ENCODE measurements at places on chromosomes 4 and X.

GRCh38 chrX:47540754-47541538, 20.1 kb upstream of the ARAF start:
- peak; percentile 67 for DNase-seq

- DNase-seq: no peak
These were observed 10.6 kb downstream of the ING2 start for GRCh38 chr4:183515411-183515810.

GRCh38 chr4:12126474-12126873, 697.8 kb upstream of the HS3ST1 start:
- DNase-seq: no peak

GRCh38 chrX:46308110-46308509, 237.1 kb downstream of the ZNF674 start:
- DNase-seq: no peak

DNA sequence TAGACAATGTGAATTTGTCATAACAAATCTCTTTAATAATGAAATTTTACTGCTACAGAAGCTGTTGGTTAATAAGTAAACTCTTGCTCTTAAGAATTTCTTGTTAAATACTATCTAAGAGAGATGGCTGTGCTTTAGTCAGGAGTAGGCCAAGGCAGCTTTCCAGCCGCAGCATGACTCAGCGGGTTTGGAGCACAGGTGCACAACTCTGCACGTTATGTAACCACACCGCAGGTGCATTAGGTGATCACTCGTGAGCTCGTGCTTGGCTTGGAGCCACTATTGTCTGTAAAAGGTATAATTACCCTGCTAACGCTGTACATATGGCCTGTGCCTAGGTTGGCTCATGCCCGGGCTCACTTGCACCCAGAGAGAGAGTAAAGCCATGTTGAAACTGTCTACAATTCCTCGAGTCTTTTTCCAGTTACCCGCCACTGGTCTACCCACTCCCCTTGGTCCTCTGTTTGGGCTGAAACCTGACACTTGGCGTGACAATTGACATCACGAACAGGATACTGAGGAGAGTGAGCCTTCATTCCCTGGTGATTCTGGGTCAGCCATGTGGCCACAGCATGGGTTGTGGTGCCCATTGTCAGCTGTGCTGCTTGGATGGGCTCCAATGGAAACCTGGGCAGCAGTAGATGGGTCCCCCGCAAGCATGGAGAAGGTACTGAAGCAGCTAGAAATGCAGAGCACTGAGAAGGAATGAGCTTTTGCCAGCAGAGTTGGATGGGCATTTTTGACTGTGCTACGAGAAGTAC, 18.4 kb upstream of the ANAPC4 start:
- DNase-seq: no peak

- DNase-seq: no peak
These were observed 85.3 kb downstream of the HCCS start for GRCh38 chrX:11196476-11196875.

GRCh38 chrX:17828171-17828570, 32.9 kb downstream of the RAI2 start:
- DNase-seq: no peak

DNA sequence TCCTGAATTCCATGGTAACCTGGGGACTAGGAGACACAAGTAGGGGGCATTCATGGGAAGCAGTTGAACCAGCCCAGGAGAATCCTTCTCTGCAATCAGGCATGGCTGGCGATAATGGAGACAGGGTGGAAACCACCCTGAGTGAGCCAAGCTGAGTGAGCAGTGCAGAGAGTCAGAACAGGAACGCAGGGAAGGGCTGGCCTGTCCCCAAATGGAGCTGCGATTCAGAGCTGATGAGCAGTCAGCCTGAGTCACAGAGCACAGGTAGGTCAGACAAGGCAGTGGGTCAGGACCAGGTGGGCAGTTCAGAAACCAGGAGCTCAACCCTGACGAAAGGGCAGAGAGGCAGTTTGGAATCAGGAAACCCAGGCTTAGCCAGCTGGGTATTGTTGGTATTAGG, 129.0 kb downstream of the BTC start:
- DNase-seq: no peak

- no peak for DNase-seq
These were observed 5.5 kb downstream of the GSTCD start for GRCh38 chr4:105714071-105714521.

- DNase-seq: no peak
These were observed 38.8 kb downstream of the REELD1 start for GRCh38 chr4:146252969-146253611.

GRCh38 chr4:187606581-187606980, 389.0 kb upstream of the ZFP42 start:
- DNase-seq: peak; percentile 35

DNA sequence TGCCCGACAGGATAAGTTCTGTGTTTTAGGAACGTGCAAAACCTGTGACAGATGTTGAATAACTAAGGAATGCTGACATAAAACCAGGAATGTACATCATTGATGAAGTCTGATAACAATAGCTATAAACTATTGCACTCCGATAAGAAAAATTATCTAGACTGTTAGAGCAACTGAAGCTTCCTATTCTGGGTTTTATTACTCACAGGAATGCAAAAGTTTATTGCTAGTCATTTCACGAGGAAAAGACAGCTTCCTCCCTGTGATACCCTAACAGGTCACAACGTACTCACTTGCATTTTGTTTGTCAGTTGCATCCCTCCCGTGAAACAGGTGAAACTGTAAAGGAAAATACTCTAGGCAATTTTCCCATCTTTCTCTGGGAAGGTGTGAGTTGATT, 65.9 kb downstream of the CLDN22 start:
- DNase-seq: no peak

DNA sequence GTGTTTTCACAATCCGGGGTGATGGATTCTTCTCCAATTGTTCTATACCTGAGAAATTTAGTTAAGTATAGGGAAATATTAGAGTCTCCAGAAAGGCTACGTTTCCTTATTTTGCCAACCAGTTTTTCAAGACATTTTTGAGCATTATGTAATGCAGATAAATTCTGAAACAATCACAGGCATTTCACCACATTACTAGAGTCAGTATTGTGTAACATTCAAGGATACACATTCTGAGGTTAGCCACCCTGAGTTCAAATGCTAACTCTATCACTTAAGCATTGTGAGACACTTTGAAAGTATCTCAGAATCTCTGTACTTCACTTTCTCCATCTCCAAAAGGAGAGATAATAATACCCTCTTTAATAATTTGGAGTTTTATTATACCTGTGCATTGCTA, 10.6 kb downstream of the SULT1B1 start:
- DNase-seq: no peak

DNA sequence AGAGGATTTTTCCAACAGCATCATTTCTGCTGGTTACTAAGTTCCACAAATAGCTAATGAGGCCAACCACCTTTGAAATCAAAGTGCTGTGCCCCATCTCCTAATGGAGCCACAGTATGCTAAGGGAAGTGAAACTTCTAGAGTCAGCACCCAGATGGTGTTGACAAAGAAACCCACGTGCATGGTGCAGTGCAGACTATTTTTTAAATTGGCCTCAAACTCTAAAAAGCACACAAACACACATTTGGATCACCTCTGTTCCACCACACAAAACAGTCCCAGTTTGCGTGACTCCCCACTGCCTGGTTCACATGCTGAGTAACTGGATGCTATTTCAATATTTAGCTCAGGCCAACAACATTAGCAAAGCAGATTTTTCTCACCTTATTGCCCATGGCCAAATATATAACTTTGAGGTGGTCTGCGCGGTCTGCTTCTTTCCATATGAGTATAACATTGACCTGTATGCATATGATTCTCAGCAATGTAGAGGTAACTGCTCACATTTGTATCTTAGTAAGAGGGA, 69.9 kb downstream of the AMELX start:
- DNase-seq: no peak

DNA sequence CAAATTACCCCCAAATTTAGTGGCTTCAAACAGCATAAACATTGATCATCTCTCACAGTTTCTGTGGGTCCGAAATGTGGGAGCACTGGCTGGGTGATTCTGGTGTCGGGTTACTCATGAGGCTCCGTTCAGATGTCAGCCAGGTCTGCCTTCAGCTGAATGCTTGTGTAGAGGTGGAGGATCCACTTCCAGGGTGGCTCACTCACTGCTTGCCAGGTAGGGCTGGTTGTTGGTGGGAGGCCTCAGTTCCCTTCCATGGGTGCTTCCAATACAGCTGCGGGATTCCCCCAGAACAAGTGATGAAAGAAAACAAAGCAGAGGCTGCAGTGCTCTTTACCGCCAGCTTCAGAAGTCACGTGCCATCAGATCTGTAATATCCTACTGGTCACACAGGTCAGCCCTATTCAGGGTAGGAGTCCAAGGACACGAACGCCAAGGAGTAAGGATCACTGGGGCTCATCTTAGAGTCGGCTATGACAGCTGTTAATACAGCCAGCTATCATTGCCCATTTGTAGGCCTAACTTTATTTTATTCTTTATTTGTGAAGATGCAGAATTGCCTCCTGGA, 1.1 kb upstream of the SMIM43 start:
- DNase-seq: no peak

GRCh38 chr4:122232633-122233032, 80.5 kb downstream of the BLTP1 start:
- DNase-seq: no peak

DNA sequence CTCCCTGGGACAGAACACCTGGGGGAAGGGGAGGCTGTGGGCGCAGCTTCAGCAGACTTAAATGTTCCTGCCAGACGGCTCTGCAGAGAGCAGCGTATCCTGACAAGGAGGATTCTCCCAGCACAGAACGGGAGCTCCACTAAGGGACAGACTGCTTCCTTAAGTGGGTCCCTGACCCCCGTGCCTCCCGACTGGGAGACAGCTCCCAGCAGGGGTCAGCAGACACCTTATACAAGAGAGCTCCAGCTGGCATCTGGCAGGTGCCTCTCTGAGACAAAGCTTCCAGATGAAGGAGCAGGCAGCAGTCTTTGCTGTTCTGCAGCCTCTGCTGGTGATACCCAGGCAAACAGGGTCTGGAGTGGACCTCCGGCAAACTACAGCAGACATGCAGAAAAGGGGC, 44.5 kb upstream of the FAAH2 start:
- DNase-seq: no peak

DNA sequence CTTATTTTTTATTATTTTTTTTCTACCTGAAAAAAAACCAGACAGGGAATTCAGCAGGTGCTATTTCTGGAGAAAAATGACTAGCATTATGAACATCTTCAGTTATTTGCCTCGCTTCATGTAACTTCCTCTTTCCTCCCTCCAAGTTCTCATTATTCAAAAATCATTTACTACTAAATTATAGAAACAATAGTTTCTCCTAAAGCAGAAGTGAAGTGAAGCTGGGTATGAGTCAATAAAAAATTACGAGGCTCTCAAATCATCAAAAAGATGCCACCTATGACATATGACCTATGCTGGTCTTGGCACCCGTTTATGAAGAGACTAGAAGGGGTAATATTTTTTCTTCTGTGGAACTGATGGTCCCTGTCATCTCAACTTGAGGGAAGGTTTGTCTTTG, 145.0 kb upstream of the AADAT start:
- DNase-seq: no peak

GRCh38 chr4:119493419-119493818, 135.2 kb downstream of the PDE5A start:
- no peak for DNase-seq

DNA sequence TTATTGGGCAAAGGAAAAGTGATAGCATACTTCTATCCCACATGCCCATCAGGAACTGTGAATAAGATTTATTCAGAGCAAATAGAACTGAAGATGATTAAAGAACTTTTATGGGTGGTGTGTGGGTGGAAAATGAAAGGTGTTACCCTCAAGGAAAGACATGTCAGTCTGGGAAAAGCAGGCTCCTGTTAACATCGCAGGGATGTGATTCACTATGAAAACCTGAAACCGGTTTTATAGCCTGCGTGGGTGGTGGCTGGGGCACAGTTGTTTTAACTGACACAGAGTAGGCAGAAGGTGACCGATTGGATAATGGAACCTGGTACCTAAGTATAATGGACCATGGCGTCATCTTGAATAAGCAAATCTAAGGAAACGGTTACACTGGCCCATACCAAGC, 61.3 kb upstream of the CASK start:
- no peak for DNase-seq

GRCh38 chr4:153170407-153170806, 33.8 kb upstream of the TRIM2 start:
- no peak for DNase-seq
